ENCODE measurements at places on chromosomes 12 and 14.

DNA sequence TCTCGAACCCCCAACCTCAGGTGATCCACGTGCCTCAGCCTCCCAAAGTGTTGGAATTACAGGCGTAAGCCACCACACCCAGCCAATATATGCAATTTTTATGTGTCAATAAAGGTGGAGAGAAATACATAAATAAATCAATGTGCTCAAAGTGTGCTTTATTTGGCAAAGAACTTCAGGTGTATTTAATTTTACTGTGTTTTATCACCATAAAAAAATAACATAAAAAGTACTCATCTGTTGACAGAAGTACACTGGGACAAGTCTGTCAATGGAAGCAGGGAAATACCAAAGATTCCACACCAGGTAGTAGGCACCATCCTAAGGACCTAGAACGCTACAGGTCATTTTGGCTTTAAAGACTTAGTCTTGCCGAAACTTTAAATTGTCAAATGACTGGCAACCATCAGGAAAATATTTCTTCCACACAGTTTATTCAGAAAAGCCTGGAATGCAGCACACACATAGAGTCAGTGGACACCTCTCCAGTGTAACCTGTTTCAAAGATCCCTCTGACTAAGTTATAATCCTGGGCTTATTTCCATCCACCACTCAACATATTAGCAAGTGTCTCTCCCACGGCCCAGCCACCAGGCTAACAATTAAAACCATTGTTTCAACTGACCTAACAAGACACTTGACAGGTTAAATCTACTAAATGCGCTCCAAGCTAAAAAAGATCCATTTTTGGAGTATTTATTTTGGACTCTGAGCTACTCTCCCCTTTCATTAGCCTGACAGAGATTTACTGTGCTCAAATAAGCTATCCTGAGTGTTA lies 4.2 kb downstream of the ERO1A start:
- DNase-seq, result no peak

GRCh38 chr12:9701380-9702154 lies 31.3 kb downstream of the CLECL1 start:
- no peak for DNase-seq

- DNase-seq, result no peak
Observed at GRCh38 chr12:93121729-93122488, 192.8 kb upstream of the EEA1 start.

DNA sequence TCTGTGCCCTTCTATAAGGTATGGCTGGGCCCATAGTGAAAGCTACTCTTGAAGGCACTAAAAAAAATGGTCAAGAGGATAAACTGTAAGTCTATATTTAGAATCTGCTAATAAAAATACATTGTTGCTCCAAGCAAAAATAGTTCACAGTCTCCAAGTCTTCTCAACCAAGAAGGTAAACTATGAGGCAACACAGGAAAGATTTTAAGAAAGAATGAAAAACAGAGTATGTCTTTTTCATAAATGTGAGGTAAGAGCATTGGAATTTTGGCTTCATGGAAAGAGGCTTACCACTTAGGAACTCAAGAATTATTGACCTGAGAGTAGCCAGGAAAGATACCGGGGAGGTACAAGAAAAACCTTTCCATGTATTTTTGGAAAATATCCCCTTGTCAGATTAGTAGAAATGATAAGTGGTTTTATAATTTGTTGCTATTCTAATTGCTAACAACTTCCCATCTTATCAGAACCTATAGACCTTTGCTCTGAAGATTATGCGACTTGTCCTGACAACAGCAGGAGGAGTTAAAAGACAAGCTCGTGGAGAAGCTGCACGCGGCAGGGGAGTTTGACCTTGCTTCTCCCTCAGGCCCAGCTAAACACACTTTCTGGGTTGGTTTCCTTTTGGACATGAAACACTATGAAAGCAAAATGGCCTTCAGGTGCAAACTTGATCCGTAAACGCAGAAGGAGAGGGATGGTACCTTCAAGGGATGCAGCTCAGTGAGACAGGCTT lies 238.1 kb downstream of the FOXN3 start:
- DNase-seq, result no peak

- DNase-seq, result no peak
Observed at GRCh38 chr12:129903092-129903945, 506 bp downstream of the TMEM132D start.

DNA sequence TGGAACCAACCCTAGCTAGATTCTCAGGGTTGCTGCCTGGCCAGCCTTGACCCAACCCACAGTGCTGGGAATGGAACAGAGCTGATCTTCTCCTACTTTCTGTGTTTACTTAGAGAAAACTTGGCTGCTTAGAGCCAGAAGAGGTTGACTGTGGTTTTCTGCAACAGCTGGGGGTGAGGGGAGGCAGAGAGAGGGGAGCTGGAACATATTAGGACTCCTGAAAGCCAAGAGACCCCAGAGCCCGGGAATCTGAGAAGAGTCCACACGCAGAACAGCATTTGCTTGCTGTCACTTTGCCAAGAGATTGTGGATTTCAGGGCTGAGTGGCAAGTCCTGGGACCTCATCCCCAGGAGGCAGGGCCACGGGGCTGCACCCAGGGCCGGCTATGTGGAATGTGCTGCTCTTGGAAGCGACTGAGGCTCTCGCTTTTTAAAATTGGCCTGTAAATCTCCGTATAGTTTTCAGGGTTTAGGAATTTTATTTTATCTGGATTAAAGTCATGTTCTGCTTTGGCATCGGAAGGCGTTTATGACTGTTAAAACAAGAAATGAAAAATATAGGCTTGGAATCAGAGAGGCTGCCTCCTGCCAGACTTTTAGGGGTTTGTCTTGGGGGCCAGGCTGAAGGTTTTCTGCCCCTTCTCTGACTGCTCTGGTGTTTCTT lies 22.3 kb upstream of the MED13L start:
- no peak for DNase-seq

- DNase-seq, result peak; percentile 67
Observed at GRCh38 chr12:81758421-81759189, 545 bp downstream of the PPFIA2 start.

GRCh38 chr12:7293670-7294069 lies 10.2 kb upstream of the ACSM4 start:
- no peak for DNase-seq

DNA sequence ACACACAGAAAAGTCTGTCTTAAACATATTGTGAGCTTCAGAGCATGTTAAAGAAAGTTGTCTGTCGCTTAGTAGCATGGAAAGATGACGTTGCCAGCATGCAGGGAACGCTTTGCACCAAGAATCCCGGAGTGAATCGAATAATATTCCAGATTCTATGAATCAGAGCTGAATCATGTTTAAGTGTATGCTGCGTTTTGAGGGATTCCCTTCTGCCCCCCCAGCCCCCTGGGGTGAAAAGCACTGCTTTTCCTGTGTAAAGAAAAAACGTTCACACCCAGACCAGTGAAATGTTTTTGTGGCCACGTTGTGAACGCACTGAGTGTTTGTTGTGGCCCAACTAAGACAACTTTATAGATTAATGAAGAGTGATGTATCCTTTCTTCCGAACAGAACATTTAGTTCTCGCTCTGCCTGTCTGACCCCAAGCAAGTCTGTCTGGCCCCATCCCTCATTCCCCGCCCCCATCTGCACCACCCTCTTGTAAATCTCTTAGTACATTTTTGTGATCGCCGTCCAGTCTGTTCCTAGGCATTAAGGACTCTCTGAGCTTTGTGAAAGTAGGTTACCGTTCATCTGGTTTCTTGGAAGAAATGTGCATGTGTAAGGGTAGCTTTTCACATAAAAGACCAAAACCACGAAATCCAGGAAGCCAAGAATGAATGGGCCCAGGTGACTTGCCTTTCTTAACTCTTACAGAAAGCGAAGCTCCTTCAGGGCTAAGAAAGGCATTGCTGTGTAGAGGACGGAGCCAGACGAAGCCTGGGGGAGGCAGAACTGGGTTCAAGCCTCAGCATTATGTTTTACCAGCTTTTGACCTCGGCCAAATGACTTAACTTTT lies 103.0 kb downstream of the SAMD4A start:
- DNase-seq, result no peak

- DNase-seq, result no peak
Observed at GRCh38 chr12:103771466-103771865, 69.6 kb downstream of the NT5DC3 start.

- DNase-seq, result no peak
Observed at GRCh38 chr12:96152164-96152563, 42.0 kb upstream of the ELK3 start.

DNA sequence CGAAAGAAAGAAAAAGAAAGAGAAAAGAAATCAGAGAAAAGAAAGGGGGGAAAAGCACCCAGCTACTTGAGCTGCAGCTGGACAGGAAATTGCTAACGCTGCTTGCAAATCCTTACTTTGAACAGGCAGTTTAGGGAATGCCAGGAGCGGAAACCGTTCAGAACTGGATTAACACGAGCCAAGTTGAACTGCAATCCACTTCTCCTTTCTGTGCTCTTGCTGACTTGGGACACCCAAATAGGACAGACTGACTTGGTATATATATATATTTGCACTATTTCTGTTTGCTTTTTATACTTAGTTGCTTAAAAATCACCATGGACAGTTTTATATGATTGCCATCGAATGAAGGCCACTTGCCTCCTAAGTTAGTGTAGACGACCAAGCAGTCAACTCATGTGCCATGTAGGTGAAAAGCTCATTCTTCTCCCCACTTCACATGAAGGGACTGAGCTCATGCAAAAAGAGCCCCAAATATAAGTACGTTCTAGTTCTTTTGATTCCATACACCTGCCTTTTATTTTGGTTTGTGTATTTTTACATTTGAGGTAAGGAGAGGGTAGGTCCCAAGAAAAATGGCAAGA lies 5.5 kb downstream of the DUSP6 start:
- DNase-seq, result no peak

DNA sequence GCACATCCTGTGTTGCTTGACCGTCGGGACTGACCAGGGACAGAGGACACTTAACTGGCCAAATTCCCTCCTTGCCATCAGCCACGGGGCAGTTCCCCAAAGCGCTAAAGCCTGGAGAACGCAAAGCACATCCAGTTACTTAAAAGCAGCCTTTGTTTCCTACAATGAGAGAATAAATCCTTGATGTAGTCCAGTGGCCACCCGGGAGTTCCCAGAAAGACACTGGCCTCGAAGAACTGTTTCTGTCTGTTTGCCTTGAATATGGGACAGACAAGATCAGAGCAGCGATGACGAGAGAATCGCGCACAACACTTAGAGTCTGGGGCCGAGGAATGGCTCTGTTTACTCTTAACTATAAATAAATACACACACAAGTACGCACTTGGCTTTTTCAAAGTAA lies 102.2 kb downstream of the TNFAIP2 start:
- DNase-seq, result no peak

DNA sequence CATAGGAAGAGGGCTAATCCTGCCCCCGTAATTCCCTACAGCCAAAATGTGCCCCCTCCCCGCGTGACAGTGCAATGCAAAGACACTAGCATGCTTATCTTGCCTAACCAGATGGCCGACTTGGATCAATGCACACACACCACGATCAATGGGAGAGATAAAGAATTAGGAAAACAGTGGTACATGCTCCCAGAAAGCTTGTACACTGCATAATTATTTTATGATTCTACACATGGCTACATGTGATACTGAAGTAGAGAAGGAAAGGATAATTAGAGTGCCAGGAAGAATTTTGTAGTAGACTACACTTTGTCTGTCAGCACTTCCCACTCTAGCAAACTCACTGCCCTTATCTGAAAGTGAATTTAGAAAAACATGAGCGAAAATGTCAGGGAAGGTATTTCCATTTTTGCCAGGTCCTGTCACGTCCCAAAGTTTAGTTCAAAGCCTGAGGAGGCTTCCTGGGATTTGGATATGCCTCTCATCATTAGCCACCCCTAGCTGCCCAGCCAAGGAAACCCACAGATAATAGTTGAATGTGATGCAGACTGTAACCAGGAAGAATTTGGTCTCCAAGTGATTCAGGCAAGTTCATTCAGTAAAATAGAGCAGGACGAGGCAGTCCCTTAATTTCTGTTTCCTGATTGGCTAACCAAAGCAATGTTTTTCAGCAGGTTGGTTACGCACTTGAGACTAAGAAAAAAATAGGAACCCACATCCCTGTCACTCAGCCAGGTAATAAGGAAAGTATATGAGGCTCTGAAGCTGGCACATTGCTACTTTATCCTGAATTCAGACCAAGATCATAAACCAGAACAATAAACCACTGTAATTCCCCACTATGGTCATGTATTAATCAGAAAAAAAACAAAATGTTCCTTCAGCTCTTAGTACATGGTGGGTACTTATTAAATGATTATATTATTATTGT lies 199.6 kb upstream of the OTX2 start:
- DNase-seq, result no peak

GRCh38 chr12:121942145-121942718 lies 23.8 kb downstream of the CFAP251 start:
- no peak for DNase-seq

- no peak for DNase-seq
Observed at GRCh38 chr14:52179141-52179790, 88.2 kb upstream of the PTGDR start.

DNA sequence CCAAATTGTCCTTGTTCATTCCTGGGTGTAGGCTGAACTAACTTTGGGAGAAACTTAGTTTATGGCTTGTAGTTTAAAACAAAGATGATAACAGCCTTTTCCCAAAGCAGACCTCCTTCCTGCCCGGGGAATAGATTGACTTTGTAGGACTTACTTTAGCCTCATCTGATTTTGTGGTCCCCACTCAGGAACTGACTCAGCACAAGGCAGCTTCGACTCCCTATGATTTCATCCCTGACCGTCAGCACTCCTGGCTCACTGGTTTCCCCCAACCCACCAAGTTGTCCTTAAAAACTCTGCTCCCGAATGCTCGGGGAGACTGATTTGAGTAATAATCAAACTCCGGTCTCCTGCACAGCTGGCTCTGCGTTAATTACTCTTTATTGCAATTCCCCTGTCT lies 40.1 kb upstream of the DDHD1 start:
- DNase-seq, result no peak

- DNase-seq, result no peak
Observed at GRCh38 chr14:81298122-81298521, 77.4 kb upstream of the GTF2A1 start.

- DNase-seq, result no peak
Observed at GRCh38 chr12:69108037-69108436, 131.3 kb upstream of the CPSF6 start.

GRCh38 chr14:102938191-102938590 lies 15.7 kb downstream of the AMN start:
- no peak for DNase-seq

DNA sequence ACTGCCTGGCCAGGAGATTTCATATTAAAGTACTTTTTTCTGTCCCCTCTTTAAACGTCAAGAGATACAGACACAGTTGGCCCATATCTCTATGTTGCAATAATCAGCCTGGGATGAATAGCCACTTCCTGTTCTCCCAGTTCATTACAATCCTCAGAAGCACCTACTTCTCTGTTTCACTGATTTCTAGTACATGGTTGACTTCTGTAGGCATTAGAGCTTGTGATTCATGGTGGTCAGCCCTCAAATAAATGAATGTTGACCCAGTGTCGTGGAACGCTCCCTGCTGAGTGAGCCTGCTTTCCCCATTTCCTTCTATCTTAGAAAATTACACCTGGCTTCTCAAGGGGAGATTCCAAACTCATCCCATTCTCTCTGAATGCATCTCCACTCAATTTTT lies 416.7 kb downstream of the PDZRN4 start:
- DNase-seq, result no peak

DNA sequence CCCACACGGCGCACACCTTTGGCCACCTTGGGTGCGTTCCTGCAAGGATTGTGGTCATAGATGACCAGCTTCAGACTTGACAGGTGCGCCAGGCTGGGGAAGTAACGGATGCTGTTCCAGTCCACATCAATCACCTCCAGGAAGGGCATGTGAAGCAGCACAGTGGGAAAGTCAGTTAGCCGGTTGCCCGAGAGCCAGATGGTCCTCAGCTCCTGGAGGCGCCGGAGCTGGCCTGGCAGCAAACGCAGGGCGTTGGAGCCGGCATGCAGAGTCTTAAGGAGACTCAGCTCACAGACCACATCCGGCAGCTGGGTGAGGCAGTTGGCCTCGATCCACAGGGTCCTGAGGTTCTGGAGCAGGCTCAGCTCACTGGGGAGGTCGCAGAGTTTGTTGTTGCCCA lies 581 bp downstream of the LRRC10 start:
- no peak for DNase-seq

Measured in nucleus accumbens (tissue), 56 donors.